ENCODE measurements at places on chromosomes 13 and 19. TPM values are rescaled to one million over a fixed set of nuclear protein-coding genes. Genes with fewer than 3 reads are reported as not detected.

- DNase-seq = no peak
These were observed 3.8 kb downstream of the APC2 start for GRCh38 chr19:1453525-1454364.

- DNase-seq = no peak
These were observed 14.4 kb downstream of the IL17D start for GRCh38 chr13:20717581-20718542.

Gene SIGLEC6
- polyA plus RNA-seq = not detected

GRCh38 chr13:68940049-68940448, 1167.6 kb upstream of the ATXN8OS start:
- no peak for DNase-seq

GRCh38 chr19:50427997-50428425, 4.7 kb upstream of the MYBPC2 start:
- no peak for DNase-seq
